ENCODE measurements at places on chromosomes 7 and 10. TPM values are rescaled to one million over a fixed set of nuclear protein-coding genes. Genes with fewer than 3 reads are reported as not detected.

GRCh38 chr10:113061557-113061956 lies 111.5 kb downstream of the TCF7L2 start:
- no peak overlapping the region for H3K4me3 ChIP-seq
- peaks cover 91% of the 10 kb centered on the region for H3K4me1 ChIP-seq
- H3K27ac ChIP-seq: peak overlapping the region; percentile 5
- H3K36me3 ChIP-seq: peaks cover 17% of the 10 kb centered on the region

GRCh38 chr7:120731271-120731670 lies 126.7 kb downstream of the TSPAN12 start:
- no peaks in the 10 kb centered on the region for H3K36me3 ChIP-seq
- DNase-seq: no peak
- H3K27me3 ChIP-seq: no peaks in the 10 kb centered on the region
- no peak overlapping the region for H3K4me3 ChIP-seq
- no peaks in the 10 kb centered on the region for H3K4me1 ChIP-seq

- no peaks in the 10 kb centered on the region for H3K36me3 ChIP-seq
- peak; percentile 32 for DNase-seq
- H3K27ac ChIP-seq: no peak overlapping the region
- peaks cover 24% of the 10 kb centered on the region for H3K4me1 ChIP-seq
These were observed 29.5 kb upstream of the CCNY start for GRCh38 chr10:35306852-35307251.

GRCh38 chr7:73971322-73971703 lies 56.7 kb upstream of the ELN start:
- no peaks in the 10 kb centered on the region for H3K4me1 ChIP-seq
- no peaks in the 10 kb centered on the region for H3K36me3 ChIP-seq
- no peaks in the 10 kb centered on the region for H3K27me3 ChIP-seq
- no peak overlapping the region for H3K27ac ChIP-seq
- no peak for DNase-seq

GRCh38 chr10:75404815-75405597 lies 3.4 kb upstream of the ZNF503 start:
- DNase-seq: peak; percentile 89
- peak overlapping the region; percentile 100 for H3K4me3 ChIP-seq
- no peaks in the 10 kb centered on the region for H3K36me3 ChIP-seq
- H3K27ac ChIP-seq: peak overlapping the region; percentile 97
- H3K4me1 ChIP-seq: peaks cover 15% of the 10 kb centered on the region

DNA sequence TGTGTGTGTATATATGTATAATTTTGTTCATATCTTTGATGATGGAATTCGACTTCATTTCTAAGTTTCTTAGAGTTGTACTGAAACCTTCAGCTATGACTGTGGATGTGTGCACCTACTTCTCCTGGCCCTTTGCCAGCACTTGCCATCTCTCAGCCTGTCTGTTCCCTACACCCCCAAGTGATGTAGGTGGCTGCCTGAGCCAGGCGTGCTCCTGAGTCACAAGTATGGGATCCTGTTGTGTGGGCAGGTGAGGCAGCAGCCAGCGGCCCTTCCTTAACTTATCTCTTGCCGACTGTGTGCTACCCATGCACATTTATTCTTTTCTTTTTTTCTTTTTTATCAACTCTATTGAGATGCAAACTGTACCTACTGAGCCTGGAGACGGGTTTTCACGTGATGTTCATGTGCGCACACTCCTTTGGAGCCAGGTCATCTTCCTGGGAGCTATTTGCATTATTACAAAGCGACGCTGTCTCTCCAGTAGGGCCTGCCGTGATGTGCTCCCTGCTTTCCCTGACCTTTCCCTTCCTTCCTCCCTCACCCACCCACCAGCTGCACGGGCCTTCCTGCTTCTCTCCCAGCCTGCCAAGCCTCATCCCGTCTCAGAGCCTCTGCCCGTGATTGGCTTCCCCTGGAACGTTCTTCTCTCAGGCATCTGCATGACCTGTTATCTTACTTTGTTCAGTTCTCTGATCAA lies 31.3 kb upstream of the GALNT11 start:
- peaks cover 7% of the 10 kb centered on the region for H3K4me1 ChIP-seq
- no peak overlapping the region for H3K4me3 ChIP-seq
- peaks cover 21% of the 10 kb centered on the region for H3K27me3 ChIP-seq
- DNase-seq: no peak

GRCh38 chr7:129840757-129841156 lies 112.0 kb downstream of the UBE2H start:
- no peaks in the 10 kb centered on the region for H3K27me3 ChIP-seq
- H3K36me3 ChIP-seq: peaks cover 16% of the 10 kb centered on the region
- no peaks in the 10 kb centered on the region for H3K4me1 ChIP-seq
- H3K27ac ChIP-seq: no peak overlapping the region
- no peak for DNase-seq

DNA sequence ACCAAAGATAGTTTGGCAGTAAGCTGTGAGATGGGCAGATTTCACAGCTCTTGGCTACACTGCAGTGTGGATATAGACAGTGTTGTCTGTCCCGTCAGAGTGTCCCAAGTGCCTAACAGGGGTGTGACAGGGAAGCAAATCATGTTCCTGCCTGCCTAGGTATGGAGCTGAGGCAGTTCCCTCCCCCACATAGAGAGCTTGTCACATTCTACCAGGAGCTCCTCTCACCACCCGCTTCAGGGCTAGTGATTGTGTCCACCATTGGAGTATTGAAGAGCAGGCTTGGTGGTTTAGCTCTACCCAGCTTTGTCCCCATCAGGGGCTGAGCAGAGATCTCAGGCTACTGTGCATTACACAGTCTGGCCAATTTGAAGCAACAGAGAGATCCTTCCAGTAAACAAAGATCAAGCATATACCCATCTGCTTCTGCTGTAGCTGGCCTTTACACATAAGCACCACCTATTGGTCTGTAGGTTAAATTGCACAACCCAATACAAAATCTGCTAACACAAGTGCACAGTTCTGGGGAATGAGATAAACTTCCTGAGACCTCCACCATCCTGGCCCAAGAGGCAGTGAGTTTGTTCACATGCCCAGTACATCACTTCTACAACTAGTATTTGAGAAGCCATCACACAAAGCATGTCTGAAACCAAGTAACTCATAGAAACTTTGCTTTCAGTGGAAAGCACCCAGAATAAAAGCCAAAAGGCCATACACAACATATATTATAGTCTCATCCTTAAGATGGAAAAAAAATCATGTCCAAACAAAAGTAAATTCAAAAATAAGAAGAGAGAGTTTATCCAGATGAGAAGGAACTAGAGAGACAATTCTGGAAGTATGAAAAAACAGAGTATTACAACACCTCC lies 67.3 kb downstream of the GLCCI1 start:
- DNase-seq: peak; percentile 44
- no peaks in the 10 kb centered on the region for H3K27me3 ChIP-seq
- H3K36me3 ChIP-seq: no peaks in the 10 kb centered on the region
- no peak overlapping the region for H3K4me3 ChIP-seq
- H3K27ac ChIP-seq: no peak overlapping the region

Gene NCF1
- total RNA-seq: not detected

Gene OTUD1
- 1.2 TPM for total RNA-seq

Gene ADARB2
- total RNA-seq: not detected

Gene PAPOLB
- not detected for total RNA-seq

Gene RAPGEF5
- total RNA-seq: 23.4 TPM

Gene ATAD1
- total RNA-seq: 23.2 TPM

Gene CALHM1
- not detected for total RNA-seq

Data from HepG2 (cell line).